Renal cortex interstitium (tissue), 15 donors: ENCODE measurements at places on chromosomes 13 and 19. TPM values are rescaled to one million over a fixed set of nuclear protein-coding genes. Genes with fewer than 3 reads are reported as not detected.
A peak's percentile ranks its signal among the peaks of the same experiment; 100 is the strongest.

RASIP1 gene
- 19.6 TPM for polyA plus RNA-seq

DNA sequence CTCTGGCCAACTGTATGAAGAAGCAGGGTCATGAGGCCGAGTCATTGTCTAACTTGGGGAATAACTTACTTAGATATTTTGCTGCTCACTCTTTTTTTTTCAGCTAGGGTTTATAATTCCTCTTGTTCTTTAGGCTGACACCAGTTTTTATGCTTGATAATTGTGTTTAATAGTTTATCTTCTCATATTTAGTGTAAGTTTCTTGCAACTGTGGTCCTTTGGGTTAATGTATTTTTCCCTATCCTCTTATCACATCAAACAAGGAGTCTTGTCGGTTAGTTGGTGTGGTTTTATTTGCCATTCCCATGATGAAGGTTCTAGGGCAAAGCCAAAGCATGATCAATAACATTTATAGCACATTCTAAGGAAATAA lies 204.6 kb downstream of the NUFIP1 start:
- no peak for DNase-seq

GRCh38 chr19:40144947-40145748 lies 46.1 kb upstream of the MAP3K10 start:
- DNase-seq = no peak

DNA sequence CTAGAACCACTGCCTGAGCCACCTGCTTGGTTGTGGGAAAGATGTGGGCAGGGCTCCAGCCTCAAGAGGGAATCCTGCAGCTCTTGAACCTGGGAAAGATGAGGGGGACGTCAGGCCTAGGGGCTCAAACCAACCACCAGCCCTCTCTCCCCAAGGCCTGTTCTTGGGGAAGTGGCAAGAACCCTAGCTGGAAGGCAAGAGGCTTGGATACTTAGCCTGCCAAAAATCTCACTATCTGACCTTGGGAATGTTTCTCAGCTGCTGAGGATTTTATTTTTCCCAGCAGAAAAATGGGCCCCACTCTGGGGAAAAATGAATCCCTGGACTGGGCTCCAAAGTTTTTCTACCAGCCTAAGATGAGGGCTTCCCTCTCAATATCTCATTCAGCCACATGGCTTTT lies 4.6 kb downstream of the USHBP1 start:
- no peak for DNase-seq

GRCh38 chr13:75660694-75661093 lies 24.6 kb downstream of the LMO7 start:
- no peak for DNase-seq

DNA sequence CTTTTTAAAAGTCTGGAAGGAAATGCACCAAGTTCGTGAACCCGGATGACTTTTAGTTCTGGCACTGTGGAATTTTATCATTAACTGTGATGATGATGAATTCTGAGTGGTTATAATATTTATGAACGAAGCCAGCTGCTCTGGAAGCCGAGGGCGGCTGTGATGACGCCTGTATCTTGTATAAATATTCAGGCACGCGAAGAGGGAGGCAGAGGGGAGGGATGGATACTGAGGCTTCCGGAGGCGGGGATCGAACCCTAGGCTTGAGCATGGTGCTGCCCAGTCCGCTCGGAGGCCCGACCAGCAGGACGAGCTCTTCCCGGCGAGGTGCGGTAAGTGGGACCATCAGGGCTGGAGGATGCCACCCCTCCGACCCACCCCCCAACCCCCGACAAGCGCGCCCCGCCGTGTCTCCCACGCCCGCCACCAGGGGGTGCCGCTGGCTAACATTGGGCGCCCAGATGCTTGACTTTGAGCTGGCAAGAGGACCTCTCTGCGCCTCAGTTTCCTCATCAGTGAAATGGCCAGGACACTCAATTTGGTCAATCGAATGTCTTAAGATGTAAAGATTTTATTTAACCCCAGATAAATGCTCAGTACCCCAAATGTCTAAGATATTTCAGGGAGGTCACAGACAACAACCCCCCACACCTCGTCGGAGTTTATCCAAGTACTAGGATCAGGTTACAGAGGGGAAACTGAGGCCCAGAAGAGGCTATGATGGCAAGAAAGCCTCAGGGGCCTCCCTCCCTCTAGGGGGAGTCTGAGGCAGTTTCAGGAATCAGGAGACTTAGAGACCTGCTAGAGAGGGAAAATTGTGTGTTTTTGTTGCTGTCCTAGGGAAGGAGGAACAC lies 4.5 kb upstream of the RAB3A start:
- no peak for DNase-seq

GRCh38 chr13:103983948-103984347 lies 917.7 kb upstream of the SLC10A2 start:
- DNase-seq = no peak

ZNF486 gene
- 20.0 TPM for polyA plus RNA-seq

CACNG6 gene
- 1.00 TPM for polyA plus RNA-seq

PRODH2 gene
- polyA plus RNA-seq = 42.4 TPM

GRCh38 chr19:22604571-22605274 lies 29.4 kb upstream of the ZNF492 start:
- DNase-seq = no peak

DNA sequence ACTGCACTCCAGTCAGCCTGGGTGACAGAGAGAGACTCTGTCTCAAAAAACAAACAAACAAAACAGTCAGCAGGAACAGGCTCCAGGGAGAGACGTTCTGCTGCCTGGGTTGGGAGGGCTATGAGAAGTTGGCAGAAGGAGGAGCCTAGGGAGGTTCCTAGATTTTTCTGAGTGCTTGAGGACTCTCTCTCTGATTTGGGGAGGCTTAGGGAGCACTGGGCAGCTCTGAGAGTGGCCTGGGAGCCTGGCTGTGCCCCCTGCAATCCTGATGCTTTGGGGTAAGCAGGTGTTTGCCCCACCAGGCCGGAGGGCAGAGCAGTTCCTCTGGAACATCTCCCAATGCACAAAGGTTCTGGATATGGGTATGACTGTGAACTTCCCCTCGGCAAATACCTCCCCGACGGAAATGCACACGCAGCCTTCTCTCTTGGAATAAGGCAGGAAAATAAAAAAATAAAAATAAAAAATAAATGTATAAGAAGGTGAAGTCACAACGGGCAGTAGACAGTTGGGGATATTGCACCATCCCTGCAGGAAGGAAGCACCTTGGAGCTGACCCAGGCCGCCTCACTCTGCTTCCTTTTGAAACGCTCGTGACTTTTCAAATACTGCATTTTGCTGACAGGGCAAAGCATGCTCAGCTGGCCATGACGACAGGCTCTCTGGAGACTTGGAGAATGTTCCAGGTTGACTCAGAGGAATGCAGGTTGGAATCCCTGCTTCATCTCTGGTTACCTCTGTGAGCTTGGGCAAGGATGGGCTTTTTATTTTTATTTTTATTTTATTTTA lies 26.5 kb upstream of the HOMER3 start:
- DNase-seq = peak; percentile 79

- DNase-seq = no peak
Measured at GRCh38 chr19:5192568-5192967, 148.0 kb downstream of the PTPRS start.

PPM1N gene
- polyA plus RNA-seq = 0.09 TPM

DNA sequence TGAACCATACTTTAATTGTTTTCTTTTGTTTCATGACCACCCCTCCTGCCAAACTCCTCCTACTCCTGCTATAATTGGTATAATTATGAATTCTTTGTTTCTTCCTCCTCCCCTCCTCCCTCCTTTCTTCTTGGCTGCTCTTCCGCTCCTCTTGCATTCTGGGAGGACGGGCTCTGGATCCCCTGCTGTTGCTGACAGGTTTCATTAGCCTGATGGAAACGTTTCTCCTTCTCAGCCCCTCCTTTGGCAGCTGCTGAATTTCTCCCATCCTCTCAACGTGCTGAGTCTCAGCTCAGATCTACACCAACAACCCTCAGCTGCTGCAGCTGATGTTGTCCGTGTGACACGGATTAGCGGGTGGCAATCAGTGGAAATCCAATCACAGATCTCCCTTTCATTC lies 97.1 kb upstream of the UBAC2 start:
- DNase-seq = no peak

DNA sequence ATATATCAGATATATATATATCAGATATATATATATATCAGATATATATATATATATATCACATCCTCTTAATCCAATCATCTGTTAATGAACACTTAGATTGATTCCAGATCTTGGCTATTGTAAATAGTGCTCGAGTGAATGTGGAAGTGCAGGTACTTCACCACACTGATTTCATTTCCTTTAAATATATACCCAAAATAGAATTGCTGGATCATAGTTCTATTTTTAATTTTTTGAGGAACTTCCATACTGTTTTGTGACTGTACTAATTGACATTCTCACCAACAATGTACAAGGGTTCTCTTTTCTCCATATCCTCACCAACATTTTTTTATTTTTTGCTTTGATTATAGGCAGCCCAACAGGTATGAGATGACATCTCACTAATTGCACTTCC lies 277.5 kb downstream of the NHLRC3 start:
- no peak for DNase-seq

ZNF506 gene
- polyA plus RNA-seq = 31.3 TPM

PSG1 gene
- not detected for polyA plus RNA-seq

DNA sequence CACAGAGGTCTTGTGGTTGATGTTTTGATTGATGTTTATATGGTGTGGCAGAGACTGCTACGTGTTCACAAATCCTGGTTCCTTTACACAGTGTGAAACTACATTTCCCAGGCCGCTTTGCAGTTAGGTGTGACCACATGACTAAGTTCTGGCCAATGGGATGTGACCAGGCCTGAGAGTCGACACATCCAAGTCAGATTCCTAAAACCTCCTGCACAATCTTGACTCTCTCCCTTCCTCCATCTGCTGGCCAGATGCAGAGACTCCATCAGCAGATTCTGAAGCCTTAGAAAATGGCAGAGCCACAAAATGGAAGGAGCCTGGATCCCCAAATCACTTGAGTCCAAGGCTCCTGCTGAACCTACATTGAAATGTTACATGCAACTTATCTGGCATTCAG lies 12.6 kb downstream of the CD37 start:
- no peak for DNase-seq

GRCh38 chr19:39372047-39372802 lies 18.7 kb downstream of the PAF1 start:
- DNase-seq = peak; percentile 77

DNA sequence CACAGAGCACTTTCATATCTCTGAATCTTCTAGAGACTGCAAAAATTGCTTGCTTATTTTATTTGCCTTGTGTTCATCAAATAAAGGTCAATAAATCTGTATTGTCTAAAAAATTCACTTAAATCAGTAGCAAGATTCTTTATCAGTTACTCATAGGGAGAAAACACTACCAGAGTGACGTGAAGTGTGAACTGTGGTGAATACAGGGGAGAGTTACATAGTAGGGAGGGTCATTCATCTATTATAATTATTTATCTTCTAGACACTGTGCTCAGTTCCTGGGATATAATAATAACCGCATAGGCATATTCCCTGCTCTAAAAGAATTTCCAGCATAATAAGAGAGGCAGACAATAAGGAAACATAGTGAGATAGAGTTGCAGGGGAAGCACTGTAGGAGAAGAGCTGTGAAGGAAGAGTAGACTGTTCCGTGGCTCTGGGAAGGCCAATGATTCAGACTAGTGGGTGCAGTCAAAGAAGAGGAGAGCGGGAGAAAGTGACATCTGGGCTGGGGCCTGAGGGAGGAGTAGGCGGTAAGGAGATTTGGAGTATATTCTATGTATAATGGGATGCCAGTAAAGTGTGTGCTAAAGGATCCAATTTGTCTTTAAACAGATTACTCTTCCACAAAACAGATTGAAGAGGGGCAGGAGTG lies 84.0 kb upstream of the TDRD3 start:
- DNase-seq = no peak
